HS-5 (cell line): ENCODE measurements at places on chromosomes 7 and 10.

GRCh38 chr10:18214691-18215563 is 74.7 kb downstream of the CACNB2 start:
- no peak for DNase-seq

GRCh38 chr10:124245806-124246440 is 152.5 kb upstream of the CHST15 start:
- no peak for DNase-seq

- no peak for DNase-seq
Measured at GRCh38 chr7:105734233-105734632, 142.2 kb downstream of the ATXN7L1 start.

DNA sequence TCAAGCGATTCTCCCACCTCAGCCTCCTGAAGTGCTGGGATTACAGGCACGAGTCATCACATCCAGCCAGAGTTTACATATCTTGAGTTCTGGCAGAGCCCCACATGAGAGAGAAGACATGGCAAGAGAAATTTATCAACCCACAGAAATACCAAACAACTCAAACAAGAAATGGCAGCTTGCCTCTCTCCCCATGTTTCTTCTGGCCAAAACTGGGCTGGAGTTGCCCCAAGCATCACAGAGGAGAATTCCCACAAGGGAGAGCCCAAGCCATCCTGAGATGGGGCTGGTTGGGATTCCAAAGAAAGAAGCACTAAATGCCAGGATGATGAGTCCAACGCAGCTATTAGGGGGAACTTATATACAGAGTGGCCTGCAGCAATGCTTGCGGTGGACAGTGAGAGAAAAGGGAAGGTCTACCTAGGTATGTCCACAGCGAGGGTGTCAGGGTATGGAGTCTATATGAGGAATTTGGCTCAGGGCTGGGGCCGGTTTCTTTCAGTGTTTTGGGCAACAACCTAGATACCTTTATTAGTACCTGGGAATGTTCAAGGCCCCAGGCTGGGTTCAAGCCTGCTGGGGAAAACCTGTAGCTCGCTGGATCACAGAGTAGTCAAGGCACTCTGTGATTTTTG is 14.5 kb upstream of the PAX4 start:
- DNase-seq: no peak

DNA sequence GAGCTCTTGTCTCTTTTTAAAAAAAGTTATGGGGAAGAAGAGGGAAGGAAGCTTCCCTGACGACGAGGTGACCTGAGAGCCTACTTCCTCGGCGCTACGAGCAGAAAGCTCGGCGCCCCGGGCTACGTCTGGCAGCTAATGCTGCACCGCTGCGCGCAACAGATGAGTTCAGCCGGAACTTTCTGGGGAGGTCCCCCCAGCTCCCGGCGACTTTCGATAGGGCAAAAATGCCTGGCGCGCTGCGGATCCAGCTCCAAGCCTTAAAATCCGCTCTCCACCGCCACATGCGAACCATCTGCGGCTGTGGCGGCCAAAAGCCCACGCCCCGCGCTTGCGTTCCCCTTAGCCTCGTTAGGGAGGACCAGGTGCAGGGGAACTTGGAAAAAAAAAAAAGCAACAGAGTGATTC is 621 bp downstream of the P4HA1 start:
- no peak for DNase-seq

DNA sequence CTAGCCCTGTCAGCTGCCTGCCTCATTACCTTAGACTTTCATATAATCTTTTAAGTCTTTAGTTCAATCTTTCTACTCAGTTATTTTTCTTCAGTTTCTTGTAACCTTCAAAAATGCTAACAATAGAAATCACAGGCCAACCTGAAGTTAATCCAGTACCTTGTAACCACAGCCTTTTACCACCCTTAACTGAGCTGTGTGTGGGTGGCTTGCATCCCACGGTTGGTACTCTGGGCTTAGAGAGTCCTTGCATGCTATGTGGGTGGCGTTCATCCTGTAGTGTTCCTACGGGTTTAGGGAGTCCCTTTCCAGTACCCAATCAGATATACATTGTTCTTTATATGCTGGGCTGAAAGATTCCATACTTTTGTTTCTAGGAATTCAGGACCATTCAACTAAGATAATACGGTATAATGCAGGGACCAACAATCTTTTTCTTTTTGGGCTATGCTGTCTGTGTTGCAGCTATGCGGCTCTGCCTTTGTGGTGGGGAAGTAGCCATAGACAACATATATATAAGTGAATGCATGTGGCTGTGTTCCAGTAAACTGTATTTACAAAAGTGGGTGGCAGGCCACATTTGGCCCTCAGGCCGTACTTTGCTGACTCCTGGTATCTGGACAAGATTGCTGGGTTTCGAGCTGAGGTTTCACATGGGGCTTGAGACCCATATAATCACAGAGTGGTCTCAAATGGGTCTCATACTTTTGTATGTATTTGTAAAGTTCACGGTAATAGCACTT is 280.8 kb upstream of the LRGUK start:
- DNase-seq: no peak

- DNase-seq: peak; percentile 23
Measured at GRCh38 chr10:22737587-22737986, 23.2 kb upstream of the PIP4K2A start.

DNA sequence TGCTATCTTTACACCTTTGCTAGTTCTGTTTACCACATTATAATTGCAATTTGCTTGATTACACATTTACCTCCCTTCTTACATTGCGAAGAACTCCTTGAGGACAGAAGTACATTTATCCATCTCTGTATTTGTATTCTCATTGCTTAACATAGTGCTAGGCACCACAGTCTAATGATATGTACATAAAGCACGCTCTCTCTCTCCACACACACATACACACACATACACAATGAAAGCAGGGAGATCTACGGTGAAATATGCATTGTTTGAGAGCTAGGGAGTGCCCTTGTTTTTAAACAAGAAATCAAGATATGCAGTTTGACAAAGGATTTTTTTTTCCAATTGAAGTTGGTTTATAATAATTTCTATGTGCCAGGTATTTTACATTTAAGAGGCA is 148.7 kb downstream of the BMPER start:
- DNase-seq: no peak

DNA sequence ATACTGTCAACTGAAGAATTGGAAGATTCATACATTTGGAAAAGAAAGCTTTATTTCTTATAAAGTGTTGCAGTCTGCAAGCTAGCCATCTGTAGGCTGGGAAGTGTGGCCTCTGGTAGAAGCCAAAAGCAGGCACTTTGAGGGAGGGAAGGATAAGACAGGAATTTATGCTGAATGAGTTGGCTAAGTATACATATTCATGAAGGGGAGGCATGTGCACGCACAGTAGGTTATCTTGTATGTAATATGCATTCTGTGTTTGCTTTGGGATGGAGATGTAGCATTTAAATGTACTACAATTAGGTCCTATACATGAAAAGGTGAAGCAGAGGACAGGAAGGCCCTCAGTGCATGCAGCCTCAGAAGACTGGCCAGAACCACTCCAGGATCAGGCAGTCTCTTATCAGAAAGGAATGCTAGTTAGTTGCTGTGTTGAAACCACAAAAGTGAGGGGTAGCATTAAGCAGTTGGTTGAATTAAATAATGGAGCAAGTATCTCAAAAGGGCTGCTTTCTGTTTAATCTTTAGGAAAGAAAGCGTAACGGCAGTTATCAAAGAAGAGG is 40.9 kb downstream of the MYO3A start:
- no peak for DNase-seq

- DNase-seq: peak; percentile 39
Measured at GRCh38 chr7:29102558-29103151, 43.7 kb downstream of the CPVL start.

GRCh38 chr7:101591504-101591903 is 37.6 kb downstream of the MYL10 start:
- DNase-seq: no peak

DNA sequence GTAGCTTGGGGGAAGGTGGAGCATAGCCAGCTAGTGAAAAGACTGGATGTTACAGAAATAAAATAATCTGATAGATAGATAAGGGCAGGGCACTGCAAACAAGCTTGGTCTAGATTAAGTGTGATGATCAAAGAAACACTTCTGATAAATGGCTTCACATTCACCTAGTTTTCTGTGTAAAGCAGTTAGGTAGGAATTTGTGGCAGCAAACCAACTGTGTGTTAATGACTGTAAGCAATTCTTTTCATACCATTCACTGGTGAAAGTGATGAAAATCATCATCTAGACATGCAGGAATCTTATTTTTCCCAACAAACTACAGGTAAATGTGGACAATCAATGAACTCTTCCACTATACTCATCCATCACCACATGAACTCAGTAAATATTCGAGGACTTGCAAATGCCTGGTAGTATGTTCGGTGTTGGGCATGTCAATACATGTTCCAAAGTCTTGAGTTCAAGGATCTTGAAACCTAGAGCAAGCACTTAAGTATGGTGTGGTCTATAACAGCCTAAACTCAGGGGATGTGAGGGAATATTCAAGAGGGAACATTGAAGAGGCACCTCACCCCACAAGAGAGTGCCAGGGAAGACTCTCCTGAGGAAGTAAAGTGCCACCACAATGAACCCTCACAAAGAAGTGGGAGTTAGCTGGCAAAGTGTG is 20.5 kb downstream of the PON3 start:
- DNase-seq: no peak

DNA sequence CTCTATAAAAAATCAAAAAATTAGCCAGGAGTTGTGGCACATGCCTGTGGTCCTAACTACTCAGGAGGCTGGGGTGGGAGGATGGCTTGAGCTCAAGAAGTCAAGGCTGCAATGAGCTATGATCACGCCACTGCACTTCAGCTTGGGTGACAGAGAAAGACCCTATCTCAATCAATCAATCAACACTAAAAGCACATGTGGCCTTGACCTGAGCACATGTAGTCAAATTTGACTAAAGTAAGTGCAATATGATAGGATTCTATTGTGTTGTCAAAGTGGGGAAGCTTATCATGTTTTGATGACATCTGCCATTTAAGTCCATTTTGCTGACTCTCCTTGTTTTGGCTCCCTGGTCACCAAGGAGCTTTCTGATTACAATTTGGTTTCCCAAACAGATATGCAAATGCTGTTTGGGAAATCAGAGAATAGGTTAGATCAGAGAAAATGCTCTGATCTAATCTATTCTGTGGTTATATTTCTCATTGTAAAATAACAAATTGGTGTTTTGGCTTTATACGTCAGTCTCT is 43.8 kb upstream of the ATOH7 start:
- DNase-seq: no peak

DNA sequence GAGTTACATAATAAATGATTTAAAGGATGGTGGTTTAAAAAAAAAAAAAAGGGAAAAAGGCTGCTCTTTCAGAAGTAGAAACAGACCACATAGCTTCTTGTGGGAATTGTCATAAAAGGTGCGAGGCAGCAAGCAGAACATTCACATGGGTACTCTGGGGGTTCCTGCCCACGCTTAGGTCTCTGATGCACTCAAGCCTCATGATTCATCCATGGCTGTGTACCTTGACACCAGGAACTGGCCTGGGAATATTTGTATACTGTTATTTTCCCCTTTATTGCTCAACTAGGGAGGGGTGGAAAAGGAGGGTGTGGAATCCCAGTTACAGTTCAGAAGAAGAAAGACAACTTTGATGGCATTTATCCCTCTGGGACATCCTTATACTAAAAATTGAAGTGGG is 4.0 kb downstream of the PON2 start:
- no peak for DNase-seq

GRCh38 chr10:132592790-132593383 is 55.3 kb downstream of the INPP5A start:
- DNase-seq: no peak

DNA sequence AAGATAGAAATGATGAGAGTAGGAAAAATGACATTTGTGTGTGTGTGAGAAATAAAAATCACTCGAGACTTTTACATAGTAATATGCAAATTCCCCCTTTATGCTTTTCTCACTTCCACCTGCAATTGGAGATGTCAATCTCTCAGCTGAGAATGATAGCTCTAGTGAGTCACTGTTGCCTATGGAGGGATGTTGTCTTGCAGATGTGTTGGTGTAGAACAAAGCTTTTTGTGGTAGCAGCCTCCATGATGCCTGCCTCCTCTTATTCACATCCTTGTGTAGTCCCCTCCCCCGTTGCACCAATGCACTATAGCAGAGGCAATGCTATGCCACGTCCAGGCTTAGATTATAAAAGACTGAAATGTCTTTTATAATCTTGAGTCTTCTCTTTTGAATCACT is 33.8 kb downstream of the SPAG6 start:
- no peak for DNase-seq

DNA sequence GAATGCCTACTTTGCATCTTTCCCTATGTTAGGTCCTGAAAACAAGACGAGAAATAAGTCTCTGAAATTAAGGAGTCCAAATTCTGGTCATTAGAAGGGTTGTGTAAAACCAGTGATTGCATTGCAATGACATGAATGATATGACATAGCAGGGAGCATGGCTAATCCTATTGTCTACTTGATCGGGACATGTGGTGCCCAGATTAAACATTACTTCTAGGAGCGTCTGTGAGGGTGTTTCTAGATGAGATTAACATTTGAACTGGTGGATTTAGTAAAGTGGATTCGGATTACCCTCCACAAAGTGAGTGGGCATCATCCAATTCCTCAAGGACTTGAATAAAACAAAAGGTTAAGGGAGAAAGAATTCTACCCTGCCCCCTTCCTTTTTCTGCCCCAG is 434.9 kb upstream of the KLF6 start:
- no peak for DNase-seq

- no peak for DNase-seq
Measured at GRCh38 chr7:48074204-48074654, 14.8 kb upstream of the UPP1 start.

DNA sequence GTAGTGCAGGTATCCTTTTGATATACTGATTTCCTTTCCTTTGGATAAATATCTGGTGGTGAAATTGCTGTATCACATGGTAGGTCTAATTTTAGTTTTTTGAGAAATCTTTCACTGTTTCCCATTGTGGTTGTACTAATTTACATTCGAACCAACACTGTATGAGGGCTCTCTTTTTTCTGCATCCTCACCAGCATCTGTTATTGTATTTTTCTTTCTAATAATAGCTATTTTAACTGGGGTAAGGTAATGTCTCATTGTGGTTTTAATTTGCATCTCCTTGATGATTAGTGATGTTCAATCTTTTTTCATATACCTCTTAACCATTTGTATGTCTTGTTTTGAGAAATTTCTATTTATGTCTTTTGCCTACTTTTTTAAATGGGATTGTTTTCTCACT is 335.4 kb upstream of the MTPN start:
- no peak for DNase-seq

GRCh38 chr10:15335508-15335907 is 35.6 kb downstream of the FAM171A1 start:
- DNase-seq: no peak

- no peak for DNase-seq
Measured at GRCh38 chr7:157813053-157813452, 476.2 kb downstream of the DNAJB6 start.
